GM04504 (cell line): ENCODE measurements at places on chromosomes 1 and 21.

DNA sequence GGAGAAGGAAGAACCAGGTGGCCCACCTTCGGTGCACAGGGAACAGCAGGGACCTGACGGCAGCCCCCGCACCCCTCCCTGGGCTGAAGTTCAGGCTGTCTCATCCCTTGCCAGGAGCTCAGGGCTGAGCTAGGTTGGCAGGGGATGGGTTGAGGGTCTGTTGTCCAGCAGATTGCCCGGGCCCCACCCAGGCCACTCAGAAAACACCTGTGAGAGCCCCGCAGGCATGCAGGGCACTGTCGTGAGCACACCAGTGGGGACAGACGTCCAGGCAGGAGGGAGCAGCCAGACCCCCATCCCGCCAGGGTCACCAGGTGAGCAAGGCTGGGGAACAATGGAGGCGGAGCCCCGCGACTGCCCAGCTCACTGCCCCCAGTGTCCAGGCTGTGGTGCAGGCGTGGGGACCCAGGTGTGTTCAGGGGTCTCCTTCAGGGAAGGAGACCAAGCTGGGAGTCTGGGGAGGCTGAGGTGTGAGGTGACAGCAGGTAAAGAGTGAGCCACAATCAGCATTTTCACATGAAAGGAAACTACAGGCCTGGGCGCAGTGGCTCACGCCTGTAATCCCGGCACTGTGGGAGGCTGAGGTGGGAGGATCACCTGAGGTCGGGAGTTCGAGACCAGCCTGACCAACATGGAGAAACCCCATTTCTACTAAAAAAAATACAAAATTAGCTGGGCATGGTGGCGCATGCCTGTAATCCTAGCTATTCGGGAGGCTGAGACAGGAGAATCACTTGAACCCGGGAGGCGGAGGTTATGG lies 9.4 kb upstream of the SAMD11 start:
- DNase-seq, result no peak

DNA sequence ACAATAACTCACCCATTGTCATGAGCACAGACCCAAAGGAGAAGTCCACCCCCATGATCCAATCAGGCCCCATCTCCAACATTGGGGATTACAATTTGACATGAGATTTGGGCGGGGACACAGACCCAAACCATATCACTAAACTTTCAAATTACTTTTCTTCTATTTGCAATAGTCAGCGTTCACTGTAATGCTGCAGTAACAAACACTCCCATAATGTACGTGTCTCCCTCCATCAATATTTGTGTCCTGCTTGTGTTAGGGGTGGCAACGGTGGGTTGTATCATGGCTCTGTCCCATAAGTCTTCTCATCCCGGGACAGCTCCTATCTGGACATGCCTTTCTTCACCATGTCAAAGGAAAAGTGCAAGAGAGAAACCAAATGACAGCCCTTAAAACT lies 26.2 kb downstream of the TFF3 start:
- no peak for DNase-seq

DNA sequence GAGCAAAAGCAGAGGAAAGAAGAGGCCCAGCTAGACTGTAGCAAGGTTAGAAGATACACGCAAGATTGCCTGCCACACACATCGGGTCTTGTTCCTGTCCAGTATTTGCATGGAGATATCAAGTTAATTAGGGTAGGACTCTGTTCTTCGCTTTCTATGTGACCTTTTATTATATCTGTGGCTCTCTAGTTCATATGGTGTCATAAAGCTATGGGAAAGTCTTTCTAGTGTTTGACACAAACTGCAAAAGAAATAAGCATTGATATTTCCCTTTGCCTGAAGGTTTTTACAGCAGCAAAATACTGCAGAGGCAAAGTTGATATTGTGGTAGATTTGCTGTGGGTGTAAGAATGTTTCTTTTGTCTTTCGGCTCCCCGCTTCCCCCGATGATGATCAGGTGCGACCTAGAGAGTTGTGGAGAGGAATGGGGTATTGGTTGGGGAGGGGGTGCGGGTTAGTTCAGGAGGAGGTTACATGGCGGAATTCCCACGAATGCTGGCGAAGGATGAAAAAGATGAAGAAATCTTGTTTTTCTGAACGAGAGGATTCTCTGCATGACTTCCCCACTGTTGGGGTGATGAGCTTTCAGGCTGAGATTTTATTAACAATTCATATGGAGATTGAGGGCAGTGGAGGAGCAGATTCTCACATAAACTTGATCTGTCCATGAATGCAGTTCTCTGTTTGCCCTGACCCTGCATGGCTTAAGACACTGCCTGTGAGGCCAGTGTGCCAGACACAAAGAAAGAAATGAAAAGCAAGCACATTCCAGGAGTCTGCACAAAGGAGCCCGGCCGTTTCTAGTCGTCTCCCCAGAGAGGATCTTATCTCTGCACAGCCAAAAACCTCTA lies 550.2 kb downstream of the USP25 start:
- peak; percentile 22 for DNase-seq

DNA sequence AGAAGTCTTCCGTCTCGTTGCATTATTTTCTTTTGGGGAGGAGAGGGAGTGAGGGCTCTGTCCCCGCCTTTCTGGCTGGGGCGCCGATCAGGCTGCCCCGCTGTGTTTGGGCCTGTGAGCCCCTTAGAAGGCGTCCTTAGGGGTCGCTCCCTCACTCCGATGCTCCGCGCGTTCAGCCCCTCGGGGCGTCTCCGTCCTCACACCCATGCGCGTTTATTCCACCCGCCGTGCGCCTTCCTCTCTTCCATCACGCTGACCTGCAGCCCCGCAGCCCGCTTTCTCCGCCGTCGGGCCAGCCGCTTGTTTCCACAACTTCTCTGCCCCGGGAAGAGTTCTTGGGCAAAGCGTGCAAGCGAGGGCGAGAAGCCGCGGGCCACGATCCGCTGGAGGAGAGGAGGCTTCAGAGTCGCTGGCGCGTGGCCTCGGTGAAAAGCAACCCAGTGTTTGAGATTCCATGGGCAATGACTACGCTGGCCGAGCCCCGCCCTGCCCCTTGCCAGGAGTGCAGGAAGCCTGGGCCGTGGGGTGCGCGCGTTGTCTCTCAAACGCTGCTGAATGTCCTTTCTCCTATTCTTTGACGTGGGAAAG lies 27.7 kb downstream of the TRIM11 start:
- no peak for DNase-seq

GRCh38 chr1:6443339-6444115 lies 19.0 kb downstream of the ESPN start:
- DNase-seq, result no peak

- DNase-seq, result no peak
Measured at GRCh38 chr21:36860736-36861594, 105.5 kb downstream of the HLCS start.

DNA sequence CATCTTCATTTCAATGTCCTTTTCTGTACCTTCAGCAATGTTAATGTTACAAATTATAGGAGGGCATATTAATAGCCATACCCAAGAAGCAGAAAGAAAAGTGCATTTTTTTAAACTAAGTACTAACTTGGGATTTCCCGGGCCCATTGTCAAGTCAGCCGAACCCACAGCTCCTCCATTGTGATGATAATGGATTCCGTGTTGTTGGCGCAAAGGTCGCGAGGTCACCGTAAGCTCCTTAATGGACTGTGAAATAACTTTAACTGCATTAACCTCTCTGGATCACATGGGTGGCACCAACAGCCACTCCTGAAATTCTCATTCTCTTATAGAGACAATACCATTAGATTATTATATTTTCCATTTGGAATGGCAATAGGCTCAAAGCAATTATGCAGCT lies 250.6 kb upstream of the RRP15 start:
- no peak for DNase-seq

GRCh38 chr1:40708750-40709099 lies 17.2 kb downstream of the NFYC start:
- peak; percentile 59 for DNase-seq

DNA sequence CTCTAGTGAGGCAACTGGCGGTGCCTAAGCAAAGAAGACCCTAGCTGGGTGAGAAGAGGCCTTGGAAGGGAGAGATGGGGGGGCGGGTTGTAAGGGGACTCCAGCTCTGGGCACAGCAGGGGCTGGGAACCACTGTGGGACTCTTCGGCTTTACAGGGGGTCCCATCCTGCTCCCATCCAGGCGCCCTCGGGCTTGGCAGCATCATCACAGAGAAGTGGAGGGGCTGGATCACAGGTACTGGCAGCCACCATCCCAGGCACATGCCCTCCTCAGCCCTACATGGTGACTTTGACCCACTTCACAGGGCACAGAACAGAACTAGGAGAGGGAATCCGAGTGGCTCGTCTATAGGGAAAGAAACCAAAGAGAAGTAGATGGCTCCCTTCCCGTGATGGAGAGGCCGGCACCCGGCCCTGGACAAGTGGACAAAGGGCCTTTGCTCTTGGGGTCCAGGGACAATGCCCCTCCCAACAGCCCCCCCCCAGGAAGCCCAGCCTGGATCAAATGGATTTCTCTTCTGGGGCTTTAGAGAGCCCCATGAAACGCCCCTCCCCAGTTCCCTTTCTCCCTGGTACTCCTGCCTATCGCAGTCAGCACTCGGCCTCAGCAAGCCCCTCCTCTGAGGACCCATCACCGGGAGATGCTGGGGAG lies 54.0 kb upstream of the ECE1 start:
- DNase-seq, result no peak

DNA sequence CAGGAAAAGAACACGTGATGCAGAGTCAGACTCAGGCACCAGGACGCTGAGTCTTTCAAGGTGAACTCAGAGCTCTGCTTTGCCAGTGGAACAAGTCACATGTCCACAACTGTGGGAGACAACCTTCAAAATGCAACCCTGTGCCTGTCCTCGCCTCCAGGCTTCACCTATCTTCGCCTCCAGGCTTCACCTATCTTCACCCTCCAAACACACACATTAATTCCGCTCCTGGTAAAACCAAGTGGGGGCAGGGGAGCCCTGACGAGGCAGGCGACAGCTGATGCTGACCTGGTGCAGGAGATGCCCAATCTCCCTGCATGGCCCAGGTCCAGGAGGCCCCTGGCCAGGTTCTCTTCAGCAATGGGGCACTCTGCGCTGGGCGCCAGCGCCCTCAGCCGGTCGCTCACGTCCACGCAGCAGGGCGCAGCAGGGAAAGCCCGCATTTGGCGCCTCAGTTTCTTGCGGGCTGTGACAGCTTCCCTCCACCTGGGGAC lies 28.0 kb upstream of the LSS start:
- DNase-seq, result no peak

GRCh38 chr1:119276558-119276957 lies 92.0 kb upstream of the HAO2 start:
- DNase-seq, result no peak

DNA sequence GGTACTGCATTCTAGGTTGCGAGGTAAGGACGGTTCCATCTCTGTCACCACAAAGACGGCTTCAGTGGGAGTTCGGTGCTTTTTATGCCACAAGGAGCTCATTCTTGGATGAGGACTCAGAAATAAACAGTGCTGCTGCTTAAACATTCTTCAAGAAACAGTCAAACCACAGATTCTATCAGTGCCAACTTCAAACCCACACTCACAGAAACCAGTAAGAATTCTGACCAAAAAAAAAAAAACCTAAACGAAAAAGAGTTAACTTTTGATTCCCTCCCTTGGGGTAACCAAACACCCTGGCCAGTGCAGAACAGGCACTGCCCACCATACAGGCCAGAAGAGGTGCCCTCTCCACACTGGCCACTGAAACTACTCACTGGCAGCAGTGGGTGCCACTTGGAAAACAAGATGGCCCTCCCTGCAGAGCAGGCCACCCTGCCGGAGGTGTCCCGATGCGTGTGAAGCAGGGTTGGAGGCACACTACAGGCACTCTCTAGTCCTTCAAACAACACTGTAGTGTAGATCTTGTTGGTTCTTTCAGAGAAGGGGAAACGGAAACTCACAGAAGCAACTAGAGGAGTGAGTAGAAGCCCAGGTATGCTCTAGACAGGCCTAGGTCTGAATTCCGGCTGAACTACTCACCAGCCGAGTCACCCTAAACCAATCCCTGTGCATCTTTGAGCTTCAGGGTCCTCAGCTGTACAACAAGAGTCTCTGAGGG lies 87.3 kb upstream of the TLR5 start:
- DNase-seq, result peak; percentile 59

GRCh38 chr1:218371927-218372672 lies 27.0 kb downstream of the TGFB2 start:
- DNase-seq, result peak; percentile 60

DNA sequence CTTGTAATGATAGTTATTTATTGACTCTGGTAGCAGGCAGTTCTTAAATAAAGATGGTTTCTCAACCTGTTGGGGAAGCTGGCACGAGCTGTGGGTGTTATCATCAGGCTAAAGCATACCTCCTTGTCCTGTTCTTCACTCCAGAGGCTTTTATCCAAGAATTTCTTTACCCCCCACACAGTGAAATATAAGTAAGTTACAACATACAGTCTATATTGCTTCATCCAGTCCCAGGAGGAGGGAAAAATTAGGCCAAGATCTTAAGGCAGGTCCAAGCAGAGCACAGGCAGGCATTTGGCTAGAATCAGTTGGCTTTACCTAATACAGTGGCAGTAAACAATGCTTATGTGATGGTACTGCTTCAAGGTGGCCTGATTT lies 6.3 kb downstream of the TMEM81 start:
- DNase-seq, result no peak

GRCh38 chr1:226365831-226366231 lies 42.1 kb downstream of the PARP1 start:
- DNase-seq, result no peak

DNA sequence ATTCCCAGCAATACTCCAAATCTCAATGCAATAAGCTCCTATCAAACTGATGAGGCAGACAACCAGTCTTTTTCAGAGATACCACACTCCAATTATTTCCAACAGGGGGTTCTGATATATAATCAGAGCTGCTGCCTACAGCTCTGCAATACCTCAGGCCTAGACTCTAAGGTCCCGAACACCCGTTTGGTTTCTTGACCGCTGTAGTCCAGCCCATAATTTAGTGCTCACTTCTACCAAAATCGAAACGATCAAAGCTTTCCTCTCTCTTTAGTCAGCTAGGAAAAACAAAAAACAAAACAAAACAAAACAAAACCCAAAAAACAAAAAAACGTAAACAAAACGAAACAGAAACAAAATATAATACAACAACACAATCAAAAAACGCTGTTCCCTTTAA lies 453.0 kb downstream of the NEGR1 start:
- DNase-seq, result no peak

DNA sequence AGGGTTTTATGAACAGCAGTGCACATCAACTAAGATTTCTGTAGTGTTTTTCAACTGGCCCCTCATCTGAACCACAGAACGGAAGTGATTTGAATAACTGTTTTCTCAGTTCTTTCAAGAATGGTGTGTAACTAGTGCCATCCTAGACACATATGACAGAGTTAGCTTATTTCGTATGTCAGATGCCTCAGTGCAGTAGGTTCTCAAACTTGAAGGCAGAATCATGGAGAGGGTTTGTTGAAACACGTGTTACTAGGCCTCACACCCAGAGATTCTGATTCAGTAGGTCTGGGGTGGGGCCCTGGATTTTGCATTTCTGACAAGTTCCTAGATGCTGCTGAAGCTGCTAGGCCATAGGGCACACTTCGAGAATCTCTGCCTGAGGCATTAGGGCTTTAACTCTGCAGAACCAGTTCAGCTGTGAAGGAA lies 49.0 kb downstream of the SCCPDH start:
- no peak for DNase-seq
